ENCODE measurements at places on chromosomes 1 and 21.
A peak's percentile ranks its signal among the peaks of the same experiment; 100 is the strongest.

DNA sequence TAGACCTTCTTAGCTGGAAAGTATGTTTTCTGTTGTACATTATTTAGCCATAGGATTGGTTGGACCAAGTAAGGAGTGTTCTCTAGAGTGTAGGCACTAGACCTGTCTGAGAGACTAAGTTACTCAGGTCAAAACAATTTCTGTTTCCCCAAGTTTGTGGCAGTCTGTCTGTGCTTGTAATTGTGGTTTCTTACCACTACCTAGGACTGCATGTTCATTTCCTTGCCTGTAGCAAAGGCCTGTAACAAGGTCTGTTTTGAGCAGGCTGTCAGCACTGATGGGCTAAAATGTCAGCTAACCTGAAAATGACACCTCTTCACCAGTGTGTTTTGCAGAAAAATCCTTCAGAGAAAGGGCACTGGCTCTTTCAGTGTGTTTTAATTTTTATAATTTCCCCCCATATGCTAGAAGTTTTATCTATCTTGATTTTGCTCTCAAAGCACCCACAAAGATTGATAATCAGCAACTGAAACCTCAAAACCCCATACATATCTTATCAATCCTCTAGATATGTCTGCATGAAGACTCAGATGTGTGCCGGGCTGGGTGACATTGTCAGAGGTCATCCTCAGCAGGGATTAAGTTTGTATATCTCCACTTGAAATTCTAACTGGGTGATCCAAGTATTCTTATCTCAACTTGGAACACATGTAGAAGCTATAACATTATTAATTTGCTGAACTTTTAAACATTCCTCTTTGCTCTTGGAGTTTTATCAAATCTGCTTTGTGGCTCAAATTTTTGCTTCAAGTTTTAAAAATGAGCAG is 50.7 kb upstream of the ST6GALNAC3 start:
- no peak for DNase-seq

DNA sequence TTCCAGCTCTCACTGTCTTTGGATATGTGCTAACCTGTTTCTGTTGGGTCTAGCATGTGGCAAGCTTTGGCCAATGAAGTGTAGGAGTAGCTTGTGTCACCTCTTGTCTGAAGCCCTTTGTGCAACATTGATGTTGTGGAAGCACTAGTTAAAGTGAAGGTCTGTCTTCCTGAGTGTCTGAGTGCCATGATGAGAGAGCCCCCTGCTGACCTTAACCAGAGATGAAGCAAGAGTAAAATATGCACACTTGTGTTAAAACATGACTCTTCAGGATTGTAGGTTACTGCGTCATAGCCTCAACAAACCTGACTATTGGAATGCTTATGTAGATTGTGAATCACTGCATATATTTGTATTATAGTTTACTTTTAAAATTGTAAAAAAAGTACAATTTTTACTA is 103.7 kb downstream of the NCAM2 start:
- DNase-seq, result no peak

DNA sequence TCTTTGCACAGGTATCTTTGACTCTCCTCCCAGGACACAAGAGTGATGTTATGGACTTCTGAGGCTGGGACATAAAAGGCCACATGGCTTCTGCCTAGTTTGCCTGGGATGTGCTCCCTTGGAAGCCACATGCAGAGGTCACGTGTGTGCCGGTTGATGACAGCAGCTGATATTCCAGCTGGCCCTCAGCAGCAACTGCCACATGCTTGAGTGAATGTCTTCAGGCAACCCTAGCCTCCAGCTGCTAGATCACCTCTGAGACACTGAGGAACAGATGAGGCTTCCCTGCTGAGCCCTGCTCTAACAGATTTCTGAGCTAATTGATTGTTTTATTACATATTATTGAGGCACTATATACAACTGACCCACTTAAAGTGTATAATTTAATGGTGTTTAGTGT is 11.6 kb upstream of the AKR7A3 start:
- no peak for DNase-seq

DNA sequence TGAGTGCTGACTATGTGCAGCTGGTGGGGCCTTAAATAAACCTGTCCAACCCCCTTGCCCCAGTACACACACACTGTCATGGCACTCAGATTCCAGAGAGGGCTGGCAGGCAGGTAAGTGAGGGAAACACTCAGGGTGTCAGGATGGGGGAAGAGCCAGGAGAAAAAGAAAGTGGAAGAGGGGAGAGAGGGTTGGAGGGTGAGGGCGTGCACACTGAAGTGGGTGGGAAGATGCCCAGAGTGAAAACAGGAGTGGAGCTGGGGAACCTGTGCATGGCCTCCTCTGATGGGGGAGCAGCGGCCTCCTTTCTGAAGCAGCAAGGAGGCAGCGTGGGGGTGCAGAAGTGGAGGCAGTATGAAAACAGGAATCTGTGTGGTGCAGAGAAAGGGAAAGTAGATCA is 160.6 kb upstream of the JUN start:
- DNase-seq, result no peak

DNA sequence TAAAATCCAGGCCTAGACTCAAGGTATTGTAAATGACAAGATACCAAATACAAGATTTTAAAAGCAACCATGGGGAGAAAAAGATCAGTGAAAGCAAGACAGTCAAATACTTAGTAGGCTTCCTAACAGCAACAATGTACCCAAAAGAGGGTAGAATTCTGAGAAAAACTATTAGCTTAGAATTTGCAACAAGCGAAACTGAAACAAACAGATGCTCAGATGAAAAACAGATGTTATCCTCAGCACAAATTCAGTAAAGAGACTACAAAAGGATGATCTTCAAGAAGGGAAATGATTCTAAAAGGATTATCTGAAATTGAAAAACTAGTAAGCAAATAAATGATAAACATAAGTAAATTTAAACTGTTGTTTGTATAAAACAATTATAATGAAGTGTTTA is 40.0 kb downstream of the PDC start:
- DNase-seq, result no peak

- DNase-seq, result no peak
These were observed 17.4 kb upstream of the HIVEP3 start for GRCh38 chr1:41936107-41936506.

DNA sequence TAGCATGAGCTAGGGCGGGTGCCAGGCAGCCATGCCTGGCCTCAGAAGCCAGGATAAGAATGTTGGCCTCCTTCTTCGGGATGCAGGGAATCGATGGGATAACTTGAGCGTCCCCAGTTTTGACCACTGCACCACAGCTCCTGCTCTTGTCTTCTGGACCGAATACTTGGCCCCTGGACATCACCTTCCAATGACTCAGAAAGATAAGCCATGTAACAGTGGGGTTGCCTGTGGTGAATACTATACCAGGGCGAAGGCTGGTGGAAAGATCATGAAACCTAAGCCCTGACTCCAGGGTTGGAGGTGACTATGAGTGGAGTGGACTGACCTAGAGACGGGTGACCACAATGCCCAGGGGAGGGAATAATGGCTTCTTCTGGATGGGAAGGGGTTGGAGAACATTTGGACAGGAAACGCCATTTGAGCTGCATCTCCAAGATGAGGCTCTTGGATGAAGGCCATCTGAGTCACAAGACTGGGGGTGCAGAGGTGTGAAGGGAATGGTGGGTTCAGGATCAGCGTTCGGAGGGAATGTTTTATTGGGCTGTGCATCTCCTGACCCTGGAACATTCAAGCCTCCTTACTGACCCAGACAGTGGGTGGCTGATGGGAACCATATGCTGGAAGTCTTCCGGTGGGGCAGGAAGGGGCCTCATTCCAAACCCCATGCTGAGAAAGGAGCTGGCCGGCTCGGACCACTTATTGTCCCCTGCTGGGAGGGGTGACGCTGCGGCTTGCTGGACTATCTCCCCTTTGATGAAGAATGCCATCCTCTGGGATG is 18.5 kb upstream of the KCNE2 start:
- no peak for DNase-seq

DNA sequence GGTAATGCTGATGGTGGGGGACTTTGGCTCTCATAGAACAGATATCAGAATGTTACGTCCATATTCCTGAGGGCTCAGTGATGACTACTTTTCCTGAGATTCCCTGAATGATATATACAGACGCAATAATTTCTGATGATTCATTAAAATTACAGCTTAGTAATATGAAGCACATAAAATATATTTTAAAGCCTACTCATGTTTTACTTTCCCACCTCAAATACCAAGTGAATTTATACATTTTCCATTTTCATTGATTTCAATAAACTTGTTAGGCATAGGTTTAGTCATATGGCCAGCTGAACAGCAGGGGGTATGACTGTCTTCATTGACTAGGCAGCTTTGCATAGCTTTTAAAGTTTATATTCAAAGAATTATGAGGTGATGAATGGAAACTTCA is 26.2 kb upstream of the PDC start:
- no peak for DNase-seq

DNA sequence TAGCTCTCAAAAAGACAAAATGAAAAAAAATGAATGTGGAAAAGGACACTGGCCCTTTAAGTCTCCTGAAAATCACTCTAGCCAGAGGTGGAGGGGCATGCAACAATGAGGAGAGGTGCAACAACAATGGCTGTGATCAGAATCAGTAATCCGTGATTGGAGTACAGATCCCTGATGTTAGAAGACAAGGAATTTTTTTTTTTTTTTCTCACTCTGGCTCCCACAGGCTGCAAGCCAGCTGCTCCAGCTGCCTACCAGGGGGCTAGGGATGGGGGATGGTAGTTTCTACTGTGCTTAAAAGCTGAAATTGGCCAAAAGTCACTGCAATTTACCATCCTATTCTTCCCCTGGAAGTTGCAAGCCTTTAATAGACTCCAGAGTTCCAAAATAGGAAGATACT is 54.5 kb downstream of the STYXL2 start:
- DNase-seq, result no peak

GRCh38 chr1:74824497-74825107 is 91.7 kb downstream of the TYW3 start:
- no peak for DNase-seq

GRCh38 chr1:30763651-30764248 is 6.2 kb upstream of the LAPTM5 start:
- peak; percentile 11 for DNase-seq

DNA sequence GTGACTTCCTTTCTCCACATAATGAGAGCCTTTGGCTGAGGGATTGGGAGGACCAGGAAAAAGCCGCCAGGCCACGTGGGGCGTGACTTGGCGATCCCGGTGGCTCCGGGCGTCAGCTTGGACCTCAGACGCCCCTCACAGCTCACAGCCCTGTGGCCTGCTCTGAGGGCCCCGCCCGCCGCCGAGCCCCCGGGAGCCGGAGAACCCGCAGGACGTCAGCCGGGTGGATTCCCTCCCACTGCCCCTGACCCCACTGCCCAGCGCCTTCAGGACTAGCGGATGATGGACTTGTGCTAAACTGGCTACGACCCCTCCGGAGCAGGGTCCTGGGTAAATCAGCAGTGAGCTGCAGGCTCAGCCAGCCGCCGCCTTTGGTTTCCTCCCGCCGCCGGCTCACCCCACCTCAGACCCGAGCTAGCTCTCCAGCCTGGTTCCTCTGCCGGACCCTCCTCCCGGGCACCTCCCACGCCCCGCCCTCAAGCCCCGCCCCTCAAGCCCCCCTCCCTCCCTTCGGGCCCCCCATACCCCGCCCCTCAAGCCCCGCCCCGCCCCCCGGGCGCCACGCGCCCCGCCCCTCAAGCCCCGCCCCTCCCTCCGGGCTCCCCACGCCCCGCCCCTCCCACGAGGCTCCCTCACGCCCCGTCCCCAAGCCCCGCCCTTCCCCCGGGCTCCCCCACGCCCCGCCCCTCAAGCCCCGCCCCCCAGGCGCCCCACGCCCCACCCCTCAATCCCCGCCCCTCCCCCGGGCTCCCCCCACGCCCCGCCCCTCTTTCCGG is 10.0 kb upstream of the FAAP20 start:
- DNase-seq, result peak; percentile 96

- no peak for DNase-seq
These were observed 408.8 kb downstream of the PLA2G4A start for GRCh38 chr1:187237542-187237941.

DNA sequence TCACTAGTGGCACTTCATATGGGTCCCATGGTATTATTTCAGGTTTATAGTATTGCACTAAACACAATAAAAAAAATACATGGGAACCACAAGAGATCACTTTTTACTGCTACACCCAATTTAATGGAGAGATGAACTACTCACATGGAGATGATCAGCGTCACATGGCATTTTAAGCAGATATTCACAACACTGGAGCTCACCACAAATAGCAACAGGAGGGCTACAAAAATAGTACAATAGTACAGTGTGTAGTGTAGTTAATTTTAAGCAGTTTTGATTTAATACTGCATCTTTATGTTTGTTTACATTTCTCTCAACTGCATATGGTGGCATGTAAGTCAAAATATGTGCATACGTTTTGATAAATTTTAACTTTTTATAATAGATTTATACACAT is 31.0 kb downstream of the SNX7 start:
- DNase-seq, result no peak

DNA sequence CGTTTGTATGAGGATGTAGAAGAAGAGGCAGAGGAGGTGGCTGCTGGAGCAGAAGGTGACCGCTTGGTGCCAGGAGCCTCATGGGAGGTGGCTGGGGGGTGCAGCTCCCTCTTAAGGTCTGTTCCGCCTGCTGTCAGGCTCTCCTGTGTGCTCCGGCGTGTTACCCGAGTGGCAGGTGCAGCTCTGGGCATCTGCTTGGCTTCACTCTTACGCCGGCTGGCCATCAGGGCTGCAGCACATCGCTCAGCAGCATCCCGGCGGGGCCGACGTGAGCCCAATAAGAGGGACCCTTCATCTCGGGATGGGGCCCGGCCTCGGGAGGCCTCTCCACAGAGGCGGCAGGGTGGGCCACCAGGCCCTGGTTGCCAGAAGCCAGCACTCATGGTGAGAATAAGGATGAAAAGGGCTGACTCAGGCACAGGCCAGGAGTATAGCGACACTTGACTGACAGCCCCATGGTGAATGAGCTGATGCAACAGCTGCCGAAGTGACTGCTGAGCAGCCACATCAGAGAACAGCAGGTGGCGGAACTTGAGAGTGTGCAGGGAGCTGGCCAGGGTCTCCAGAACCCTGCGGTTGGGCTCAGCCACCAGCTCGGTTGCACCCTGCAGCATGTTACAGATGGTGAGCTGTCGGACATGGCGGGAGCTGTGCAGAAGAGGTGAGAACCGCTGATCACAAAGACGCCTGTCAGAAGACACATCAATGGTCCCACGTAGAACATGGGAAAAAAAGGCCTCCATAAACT is 17.5 kb downstream of the LRRC41 start:
- no peak for DNase-seq

DNA sequence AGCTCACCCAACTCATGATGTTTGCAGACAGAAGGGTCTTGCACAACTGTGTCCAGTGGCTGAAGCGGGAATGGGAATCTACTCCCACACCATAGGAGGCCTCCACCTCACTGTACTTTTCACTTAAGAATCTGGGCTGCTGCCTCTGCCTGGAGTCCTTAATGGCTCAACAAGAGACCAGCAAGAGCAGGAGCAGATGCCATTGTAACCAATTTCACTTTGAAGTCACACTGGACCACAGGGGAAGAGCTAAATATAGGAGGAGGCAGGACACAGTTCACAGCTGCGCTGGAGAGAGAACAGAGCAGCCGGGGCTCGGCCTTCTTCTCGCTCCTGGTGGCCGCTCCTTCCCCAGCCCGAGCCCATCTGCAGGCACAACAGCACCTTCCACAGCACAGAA is 120.4 kb downstream of the SIPA1L2 start:
- no peak for DNase-seq

GRCh38 chr21:29007810-29008209 is 11.3 kb downstream of the RWDD2B start:
- no peak for DNase-seq
